ENCODE measurements at places on chromosomes 3 and 15. TPM values are rescaled to one million over a fixed set of nuclear protein-coding genes. Genes with fewer than 3 reads are reported as not detected.

Gene C3orf33
- 1.7 TPM for total RNA-seq

Gene CD86
- 0.49 TPM for total RNA-seq

Gene DUOXA1
- total RNA-seq = 0.23 TPM

Gene TICRR
- total RNA-seq = 22.8 TPM

Gene CPNE9
- total RNA-seq = not detected

Gene ALPK3
- 0.54 TPM for total RNA-seq

Gene BNC1
- not detected for total RNA-seq

Gene BFSP2
- total RNA-seq = not detected

Gene HRG
- not detected for total RNA-seq

Gene PRR20G
- total RNA-seq = not detected

Gene FANCD2OS
- total RNA-seq = not detected

Gene SERINC4
- total RNA-seq = 0.31 TPM

Gene HRH1
- total RNA-seq = 0.10 TPM

Gene OXSR1
- 46.8 TPM for total RNA-seq

Gene IL20RB
- total RNA-seq = 1.8 TPM

Gene INSYN1
- total RNA-seq = not detected

Gene OR5AC2
- not detected for total RNA-seq

Gene SERPINI1
- 1.4 TPM for total RNA-seq

Gene SLC12A1
- total RNA-seq = not detected

Gene SLC2A2
- not detected for total RNA-seq

Gene MB21D2
- total RNA-seq = 3.7 TPM

Gene TXNRD3
- 3.2 TPM for total RNA-seq

Gene ZMYND10
- 1.9 TPM for total RNA-seq

Gene NDUFB4
- total RNA-seq = 187 TPM

Gene ISL2
- not detected for total RNA-seq

Gene OR5K2
- not detected for total RNA-seq

Gene CCDC54
- total RNA-seq = not detected
